GM23248 (cell line): ENCODE measurements at places on chromosomes 7 and 10. TPM values are rescaled to one million over a fixed set of nuclear protein-coding genes. Genes with fewer than 3 reads are reported as not detected.
A peak's percentile ranks its signal among the peaks of the same experiment; 100 is the strongest.

The STAG3 gene
- total RNA-seq, result 0.97 TPM in 1 of 2 replicates, not detected in the other

The ERCC6 gene
- 69.2 and 101 TPM in 2 replicates for total RNA-seq

The CLEC5A gene
- not detected in 2 replicates for total RNA-seq

The UROS gene
- total RNA-seq, result 75.2 and 83.1 TPM in 2 replicates

The CDH23 gene
- total RNA-seq, result 0.38 TPM in 1 of 2 replicates, not detected in the other

The POLR2J gene
- 11.3 and 15.5 TPM in 2 replicates for total RNA-seq

The INMT gene
- total RNA-seq, result 0.13 TPM in 1 of 2 replicates, not detected in the other

The EGFR gene
- total RNA-seq, result 53.5 and 55.0 TPM in 2 replicates

The SDHAF3 gene
- total RNA-seq, result 4.6 and 6.3 TPM in 2 replicates

GRCh38 chr7:38686888-38687287, 55.7 kb upstream of the AMPH start:
- DNase-seq, result no peak

- peak; percentile 23 for DNase-seq
Measured at GRCh38 chr10:12337453-12338372, 11.6 kb upstream of the CAMK1D start.

DNA sequence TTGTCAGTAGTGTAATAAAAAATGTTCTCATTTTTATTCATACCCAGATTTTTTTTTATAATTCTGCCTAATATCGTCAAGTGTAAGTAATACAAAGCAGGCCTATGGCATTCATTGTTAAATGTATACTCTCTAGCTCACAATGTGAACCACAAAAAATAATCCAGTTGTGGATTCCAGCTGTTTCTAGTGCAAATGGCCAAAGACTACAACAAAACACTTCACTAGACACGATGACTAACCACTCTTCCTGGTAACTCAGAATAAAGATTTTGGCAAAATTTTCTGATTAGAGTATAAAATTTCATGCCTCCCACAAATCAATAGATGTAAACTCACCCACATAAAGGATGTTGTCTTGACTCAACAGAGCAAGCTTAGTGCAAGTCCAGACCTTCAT, 396.6 kb downstream of the DGKB start:
- peak; percentile 3 for DNase-seq

GRCh38 chr10:96441322-96441885, 72.3 kb downstream of the TLL2 start:
- no peak for DNase-seq

GRCh38 chr10:87508837-87509236, 4.1 kb downstream of the MINPP1 start:
- no peak for DNase-seq

DNA sequence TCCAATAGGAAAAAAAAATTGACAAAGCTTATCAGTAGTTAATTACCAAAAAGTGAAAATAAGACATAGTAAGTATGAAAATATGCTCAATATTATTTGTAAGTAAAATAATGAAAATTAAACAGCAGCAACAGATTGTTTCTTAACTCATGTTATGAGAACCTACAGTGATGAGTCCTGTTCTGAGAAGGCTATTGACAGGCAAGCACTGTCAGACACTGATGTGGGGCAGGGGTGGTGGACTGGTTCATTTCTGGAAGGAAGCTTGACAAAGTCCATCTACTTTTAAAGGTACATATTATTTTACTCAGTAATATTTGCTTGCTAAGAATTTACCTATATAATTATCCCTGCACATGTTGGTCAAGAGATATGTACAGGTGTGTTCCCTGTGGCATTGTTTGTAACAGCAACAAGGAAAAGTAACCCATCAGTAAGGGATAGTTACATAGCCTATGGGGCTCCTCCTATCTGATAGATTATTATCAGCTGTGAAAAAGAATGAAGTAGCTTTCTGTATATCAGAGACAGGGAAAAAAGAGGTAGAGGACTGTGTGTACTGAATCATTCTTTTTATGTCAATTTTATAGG, 161.6 kb downstream of the RTKN2 start:
- DNase-seq, result no peak

DNA sequence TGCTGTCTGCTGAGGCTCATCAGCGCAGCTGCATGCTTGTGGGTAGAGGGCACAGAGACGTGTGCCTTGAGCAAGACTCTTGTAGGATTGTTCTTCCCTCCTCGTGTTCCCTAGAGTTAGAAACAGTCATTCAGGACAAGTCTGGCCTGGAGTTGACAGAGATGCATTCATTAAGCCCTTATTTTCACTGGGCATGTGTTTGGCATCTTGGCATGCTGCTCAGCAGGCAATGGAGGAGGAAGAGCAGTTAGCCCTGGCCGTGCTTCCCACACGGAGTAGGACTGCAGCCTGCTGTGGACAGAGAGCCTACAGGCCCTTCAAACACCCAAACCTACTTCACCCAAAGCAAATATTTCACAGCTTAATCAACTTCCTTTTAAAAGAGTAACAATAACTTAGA, 73.0 kb upstream of the GJD4 start:
- DNase-seq, result no peak

- DNase-seq, result no peak
Measured at GRCh38 chr7:110774071-110774470, 316.9 kb upstream of the LRRN3 start.

DNA sequence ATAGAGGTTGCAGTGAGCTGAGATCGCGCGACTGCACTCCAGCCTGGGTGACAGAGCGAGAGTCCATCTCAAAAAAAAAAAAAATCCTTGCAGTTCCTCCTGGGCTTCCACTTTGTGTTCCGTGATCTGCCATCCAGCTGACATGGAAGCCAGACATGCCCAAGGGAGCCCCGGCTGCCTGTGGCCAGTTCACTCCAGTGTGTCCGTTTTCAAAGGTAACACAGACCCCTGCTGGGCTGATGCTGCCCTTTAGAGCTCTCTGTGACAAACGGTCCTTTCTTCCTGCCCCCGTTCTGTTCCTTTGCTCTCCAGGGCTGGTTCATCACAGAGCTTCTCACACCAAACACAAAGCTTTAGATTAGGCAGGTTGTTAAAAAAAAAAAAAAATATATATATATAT, 130.8 kb downstream of the CUL2 start:
- no peak for DNase-seq

DNA sequence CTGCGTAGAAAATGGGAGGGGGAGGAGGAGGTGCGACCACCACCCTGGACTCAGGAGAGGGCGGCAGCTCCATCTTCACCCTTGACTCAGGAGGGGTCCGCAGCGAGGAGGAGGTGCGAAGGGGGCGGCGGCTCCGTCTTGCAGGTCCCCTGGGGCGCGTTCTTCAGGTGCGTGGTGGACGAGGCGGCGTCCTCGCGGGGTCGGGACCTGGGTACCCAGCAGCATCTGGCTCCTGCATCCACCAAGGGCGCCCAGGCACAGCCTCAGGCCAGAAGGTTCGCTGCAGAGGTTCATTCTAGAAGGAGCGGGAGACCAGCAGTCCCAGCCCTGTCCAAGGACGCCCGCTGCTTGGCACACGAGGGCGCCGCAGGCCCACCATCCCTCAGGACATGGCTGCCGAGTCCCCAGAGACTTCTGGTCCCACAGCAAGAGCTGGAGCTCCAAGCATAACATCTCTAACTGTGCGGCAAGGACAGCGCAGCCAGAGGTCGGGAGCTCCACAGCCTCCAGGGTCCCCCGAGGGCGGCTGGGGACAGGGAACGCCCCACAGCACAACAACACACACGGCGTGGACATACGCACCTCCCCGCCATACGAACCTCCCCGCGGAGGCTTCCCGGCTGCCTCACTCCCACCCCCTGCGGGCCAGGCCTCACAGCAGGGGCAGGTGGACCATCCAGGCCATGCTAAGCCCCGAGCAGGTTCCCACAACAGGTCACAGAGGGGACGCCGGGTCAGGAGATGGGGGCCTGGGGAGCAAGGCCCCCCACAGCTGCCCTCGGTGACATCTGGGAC, 16.8 kb upstream of the DPYSL4 start:
- DNase-seq, result no peak

DNA sequence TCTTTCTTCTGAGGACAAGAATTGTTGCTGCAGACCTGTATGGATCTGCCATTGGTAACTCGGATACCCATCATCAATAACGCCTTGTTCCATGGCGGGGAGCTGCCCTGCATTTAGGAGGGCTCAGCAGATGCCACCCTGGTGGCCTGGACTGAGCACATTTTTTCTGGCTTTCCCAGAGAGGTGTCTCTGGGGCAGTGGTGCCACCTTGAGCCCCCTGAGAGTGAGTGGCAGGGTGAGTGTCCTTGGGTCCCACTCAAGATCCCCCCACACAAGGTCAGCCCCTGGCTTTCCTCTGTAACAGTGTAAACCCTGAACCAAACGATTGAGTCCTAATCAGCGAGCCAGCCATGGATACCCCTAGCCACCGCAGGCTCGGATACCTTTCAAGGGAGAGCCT, 258.6 kb downstream of the GLRX3 start:
- DNase-seq, result no peak

DNA sequence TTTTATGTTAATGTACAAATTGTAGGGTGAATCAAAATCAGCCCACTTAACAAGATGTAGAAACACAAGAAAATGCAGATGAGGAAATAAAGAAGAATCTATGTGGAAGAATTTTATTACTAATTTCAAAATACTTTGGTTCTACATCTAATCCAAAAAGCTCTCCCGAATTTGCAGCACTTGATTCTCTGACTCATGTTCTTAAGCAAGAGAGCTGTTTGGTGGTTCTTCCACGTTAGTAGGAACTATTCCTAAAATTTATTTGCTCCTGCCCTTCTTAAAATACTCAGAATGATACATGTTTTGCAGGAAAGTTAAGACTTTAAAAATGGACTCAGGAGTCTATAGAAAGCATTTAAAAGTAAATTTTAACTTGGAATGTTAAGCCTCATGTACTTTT, 91.8 kb downstream of the ZMYND11 start:
- peak; percentile 84 for DNase-seq

- DNase-seq, result no peak
Measured at GRCh38 chr10:70555371-70555770, 47.2 kb downstream of the PRF1 start.

DNA sequence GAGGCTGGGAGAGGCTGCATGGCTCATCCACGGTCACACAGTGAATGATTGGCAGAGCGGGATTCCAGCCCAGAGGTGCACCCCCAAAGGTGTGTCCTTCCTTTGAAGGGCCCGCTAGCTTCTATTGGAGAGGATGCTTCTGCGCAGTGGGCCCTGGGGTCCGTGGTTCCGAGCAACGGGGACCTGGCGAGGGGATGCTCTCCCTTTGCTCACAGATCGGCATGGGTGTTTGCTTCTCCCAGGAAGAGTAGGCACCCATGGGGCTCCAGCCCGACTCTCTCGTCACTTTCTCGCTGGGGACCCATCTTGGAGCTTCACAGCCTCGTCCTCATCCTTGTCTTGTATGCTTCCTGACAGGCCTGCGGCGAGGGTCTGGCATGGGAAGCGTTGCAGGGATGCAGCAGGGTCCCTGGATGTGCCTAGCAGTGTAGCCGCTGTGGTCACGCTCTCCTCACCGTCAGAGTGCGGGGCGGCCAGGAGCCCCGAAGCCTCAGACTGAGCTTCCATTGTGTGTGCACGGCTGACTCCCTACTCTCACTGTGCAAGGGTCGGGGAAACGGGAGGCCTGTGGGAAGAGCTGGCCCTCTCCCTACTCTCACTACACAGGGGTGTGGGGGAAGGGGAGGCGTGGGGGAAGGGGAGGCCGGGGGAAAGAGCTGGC, 538.5 kb upstream of the FOXK1 start:
- no peak for DNase-seq

DNA sequence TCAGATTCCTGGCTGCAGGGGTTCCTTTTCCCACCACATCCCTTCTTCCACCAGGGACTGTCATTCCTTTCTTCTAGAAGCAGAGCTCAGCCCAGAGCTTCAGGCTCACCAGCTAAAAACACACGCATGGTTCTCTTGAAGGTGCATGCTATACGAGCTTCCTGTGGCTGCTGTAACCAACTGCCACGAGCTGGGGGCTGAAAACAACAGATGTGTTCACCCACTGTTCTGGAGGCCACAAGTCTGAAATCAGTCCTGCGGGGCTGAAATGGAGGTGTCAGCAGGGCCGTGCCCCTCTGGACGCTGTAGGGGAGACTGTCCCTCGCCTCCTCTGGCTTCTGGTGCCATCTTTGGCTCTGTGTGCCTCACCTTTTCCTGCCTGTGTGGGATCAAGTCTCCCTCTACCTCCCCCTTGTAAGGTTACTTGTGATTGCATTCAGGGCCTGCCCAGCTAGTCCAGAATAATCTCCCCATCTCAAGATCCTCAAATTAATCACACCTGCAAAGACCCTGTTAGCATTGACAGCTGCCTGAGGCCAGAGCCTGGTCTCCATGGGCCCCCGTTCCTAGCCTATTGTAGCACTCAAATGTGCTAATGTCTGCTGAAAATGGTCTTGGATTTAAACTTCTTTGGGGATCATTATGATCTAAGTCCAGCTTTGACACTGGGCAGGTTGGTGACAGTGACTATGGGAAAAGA, 13.7 kb downstream of the RAB19 start:
- no peak for DNase-seq

DNA sequence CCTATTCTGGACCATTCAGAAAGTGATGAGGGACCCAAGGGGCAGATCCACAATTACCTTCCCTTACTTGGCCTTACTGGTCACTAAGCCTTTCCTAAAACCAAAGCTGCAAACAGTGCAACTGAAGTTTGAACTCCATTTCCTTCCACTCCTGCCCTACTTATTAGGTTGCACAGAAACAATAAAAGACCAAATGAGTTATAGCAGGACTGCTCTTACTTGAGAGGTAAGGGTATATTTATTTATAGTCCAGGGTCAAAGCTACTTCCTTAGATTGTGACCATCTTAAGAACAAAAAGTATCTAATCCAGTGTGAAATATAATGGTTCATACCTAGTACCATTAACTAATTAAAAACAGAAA, 27.0 kb downstream of the CDK6 start:
- DNase-seq, result no peak

GRCh38 chr10:132158823-132159222, 27.9 kb upstream of the DPYSL4 start:
- no peak for DNase-seq

GRCh38 chr10:71660313-71660712, 59.3 kb downstream of the C10orf105 start:
- DNase-seq, result no peak

DNA sequence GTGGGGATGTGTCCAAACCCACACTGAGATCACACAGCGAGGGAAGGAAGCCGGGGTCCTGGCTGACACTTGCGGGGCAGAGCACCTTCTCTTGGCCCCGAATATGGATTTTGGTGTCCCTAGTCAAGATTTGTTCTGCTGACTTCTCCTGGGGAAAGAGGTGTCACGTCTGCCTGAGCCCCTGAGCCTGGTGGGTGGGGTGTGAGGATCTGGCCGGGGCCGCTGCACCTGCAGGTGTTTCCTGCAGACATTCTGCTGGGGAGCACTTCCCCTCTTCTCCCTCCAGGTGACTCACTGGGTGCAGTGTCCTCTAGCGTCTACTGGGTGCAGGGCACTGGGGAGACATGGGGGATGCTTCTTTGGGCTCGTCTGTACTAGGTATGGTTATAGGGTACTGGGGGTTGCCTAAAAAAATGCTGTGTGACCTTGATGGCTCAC, 99.2 kb downstream of the GRK5 start:
- peak; percentile 19 for DNase-seq

DNA sequence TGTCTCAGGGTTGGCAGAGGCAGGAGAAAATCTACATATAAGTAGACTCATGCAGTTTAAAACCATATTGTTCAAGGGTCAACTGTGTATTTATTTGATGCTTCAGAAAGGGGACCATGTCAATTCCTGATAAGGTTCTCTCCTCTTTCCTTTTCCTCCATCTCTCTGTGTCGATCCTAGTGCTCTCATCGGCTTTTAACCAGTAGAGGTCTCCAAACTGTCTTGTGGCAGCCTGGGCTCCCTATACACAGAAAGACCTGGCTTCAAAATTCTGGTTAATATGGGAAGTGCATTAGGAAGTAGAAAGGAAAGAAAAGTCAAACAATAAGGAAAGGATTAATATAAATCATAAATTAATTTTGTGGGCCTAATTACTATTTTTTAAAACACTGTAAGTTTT, 304.4 kb upstream of the C7orf33 start:
- peak; percentile 19 for DNase-seq

- DNase-seq, result no peak
Measured at GRCh38 chr10:111102359-111102837, 25.6 kb downstream of the ADRA2A start.
